ENCODE measurements at places on chromosomes 11 and 22. TPM values are rescaled to one million over a fixed set of nuclear protein-coding genes. Genes with fewer than 3 reads are reported as not detected.

- peaks cover 28% of the 10 kb centered on the region for H3K27me3 ChIP-seq
- H3K4me3 ChIP-seq: no peak overlapping the region
- DNase-seq: no peak
- H3K4me1 ChIP-seq: no peaks in the 10 kb centered on the region
These were observed 717.9 kb downstream of the OPCML start for GRCh38 chr11:132814410-132814809.

DNA sequence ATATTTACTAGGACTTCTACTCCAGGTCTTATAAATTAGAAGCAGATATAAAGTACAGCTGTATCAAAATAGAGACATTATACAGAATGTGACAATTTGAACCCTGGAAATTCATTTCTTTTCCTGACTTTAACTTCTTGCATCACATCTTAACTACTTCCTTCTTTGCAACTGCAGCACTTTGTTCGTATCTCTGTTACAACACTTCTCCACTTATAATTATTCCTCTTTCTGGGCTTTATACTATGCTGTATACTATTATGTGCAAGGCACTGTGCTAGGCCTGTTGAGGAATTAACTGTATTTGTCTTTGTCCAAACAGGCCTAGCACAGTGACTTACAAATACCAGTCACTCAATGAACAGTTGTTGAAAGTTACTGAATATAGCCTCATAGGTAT, 1.8 kb upstream of the SLC36A4 start:
- DNase-seq: no peak
- no peaks in the 10 kb centered on the region for H3K27me3 ChIP-seq
- no peak overlapping the region for H3K4me3 ChIP-seq
- H3K36me3 ChIP-seq: no peaks in the 10 kb centered on the region
- peaks cover 7% of the 10 kb centered on the region for H3K4me1 ChIP-seq
- no peak overlapping the region for H3K27ac ChIP-seq

- peaks cover 6% of the 10 kb centered on the region for H3K4me1 ChIP-seq
- H3K36me3 ChIP-seq: peaks cover 9% of the 10 kb centered on the region
- no peak overlapping the region for H3K27ac ChIP-seq
- no peaks in the 10 kb centered on the region for H3K27me3 ChIP-seq
These were observed 11.9 kb upstream of the NARS2 start for GRCh38 chr11:78586452-78587046.

Gene TMPRSS13
- 10.9 TPM for total RNA-seq

Gene THYN1
- 34.9 TPM for total RNA-seq

DNA sequence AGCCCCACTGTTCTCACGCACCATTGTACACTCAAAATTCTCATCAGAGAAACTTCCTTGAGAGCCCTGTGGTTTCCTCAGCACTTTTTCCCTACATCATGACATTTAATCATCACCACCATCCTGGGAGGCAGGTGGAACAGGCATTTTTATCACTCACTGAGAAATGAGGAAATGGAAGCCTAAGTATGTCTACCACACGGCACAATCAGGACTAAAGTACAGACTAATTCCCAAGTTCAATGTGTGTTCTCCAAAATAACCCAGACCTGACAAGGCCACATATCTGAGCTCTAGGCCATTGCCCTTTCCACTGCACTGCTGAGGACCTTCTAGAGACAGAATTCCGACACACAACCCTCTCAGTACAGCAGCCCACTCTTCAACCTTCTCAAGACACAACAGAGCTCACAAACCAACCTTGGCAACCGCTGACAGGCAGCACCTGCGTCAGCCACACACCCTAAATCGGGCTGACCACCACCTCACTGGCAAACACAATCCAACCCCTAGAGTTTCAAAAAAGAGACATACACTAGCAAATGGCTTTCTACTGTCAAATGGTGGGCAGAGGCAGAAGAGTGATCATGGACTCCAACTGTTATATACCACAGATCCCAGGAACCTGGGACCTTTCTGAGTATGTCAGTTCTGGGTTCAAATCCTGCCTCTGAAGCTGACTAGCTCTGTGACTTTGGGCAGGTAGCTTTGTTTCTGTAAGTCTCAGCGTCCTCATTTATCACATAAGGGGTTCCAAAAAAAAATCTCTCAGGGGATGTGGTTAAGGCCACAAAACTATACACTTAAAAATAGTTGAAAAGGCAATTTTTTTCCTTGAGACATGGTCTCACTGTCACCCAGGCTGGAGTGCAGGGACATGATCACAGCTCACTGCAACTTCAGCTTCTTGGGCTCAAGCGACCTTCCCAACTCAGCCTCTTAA, 16.3 kb downstream of the SMCO4 start:
- H3K36me3 ChIP-seq: no peaks in the 10 kb centered on the region
- H3K4me3 ChIP-seq: no peak overlapping the region
- no peak for DNase-seq
- H3K27ac ChIP-seq: no peak overlapping the region
- H3K27me3 ChIP-seq: no peaks in the 10 kb centered on the region

GRCh38 chr11:132472411-132473172, 1059.7 kb downstream of the OPCML start:
- peaks cover 1% of the 10 kb centered on the region for H3K27me3 ChIP-seq
- no peak for DNase-seq

Gene AIFM3
- 2.4 TPM for total RNA-seq

DNA sequence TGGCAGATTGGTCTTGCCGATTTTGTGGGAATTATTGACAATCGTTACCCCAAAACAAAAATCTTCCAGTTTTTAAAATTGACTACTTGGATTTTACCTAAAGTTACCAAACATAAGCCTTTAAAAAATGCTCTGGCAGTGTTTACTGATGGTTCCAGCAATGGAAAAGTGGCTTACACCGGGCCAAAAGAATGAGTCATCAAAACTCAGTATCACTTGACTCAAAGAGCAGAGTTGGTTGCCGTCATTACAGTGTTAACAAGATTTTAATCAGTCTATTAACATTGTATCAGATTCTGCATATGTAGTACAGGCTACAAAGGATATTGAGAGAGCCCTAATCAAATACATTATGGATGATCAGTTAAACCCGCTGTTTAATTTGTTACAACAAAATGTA, 37.2 kb downstream of the IGLL1 start:
- no peaks in the 10 kb centered on the region for H3K27me3 ChIP-seq
- H3K4me1 ChIP-seq: peaks cover 66% of the 10 kb centered on the region
- peaks cover 28% of the 10 kb centered on the region for H3K36me3 ChIP-seq
- H3K27ac ChIP-seq: peak overlapping the region; percentile 90
- no peak overlapping the region for H3K4me3 ChIP-seq
- DNase-seq: no peak

GRCh38 chr22:34966980-34967565, 98.9 kb upstream of the ISX start:
- H3K27me3 ChIP-seq: no peaks in the 10 kb centered on the region
- DNase-seq: no peak
- H3K4me1 ChIP-seq: peaks cover 10% of the 10 kb centered on the region
- H3K27ac ChIP-seq: no peak overlapping the region
- H3K36me3 ChIP-seq: no peaks in the 10 kb centered on the region

DNA sequence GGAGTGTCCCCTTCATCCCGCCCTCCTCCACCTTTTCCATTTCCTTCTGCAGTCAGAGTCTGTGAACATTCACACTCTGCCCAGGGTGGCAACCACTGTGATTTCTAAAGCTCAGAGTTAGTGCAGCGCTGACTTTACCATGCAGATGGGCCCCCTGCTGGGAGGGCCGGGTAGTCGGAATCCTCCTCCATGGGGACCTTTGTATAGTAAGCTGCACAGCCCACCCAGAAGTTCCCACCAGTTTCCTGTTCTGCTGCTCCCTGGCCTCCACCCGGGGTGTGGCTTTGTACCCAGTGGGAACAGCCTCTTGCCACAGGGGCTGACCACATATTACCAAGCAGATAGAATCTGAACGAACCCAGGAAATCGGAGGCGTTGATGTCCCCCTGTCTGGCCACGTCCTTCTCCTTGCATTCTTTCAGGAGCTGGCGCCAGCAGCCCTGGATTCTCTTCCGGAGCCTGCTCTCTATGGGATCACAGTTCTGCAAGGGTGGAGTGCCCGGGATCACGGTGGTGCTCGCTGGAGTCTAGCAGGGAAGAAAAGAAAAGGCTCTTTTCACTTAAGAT, 125.3 kb downstream of the MPPED1 start:
- no peaks in the 10 kb centered on the region for H3K4me1 ChIP-seq
- peaks cover 44% of the 10 kb centered on the region for H3K27me3 ChIP-seq
- no peak for DNase-seq
- H3K36me3 ChIP-seq: no peaks in the 10 kb centered on the region

- H3K27ac ChIP-seq: no peak overlapping the region
- H3K36me3 ChIP-seq: no peaks in the 10 kb centered on the region
- peaks cover 53% of the 10 kb centered on the region for H3K27me3 ChIP-seq
- H3K4me3 ChIP-seq: no peak overlapping the region
These were observed 78.8 kb upstream of the TOP3B start for GRCh38 chr22:22061085-22062077.

- no peaks in the 10 kb centered on the region for H3K36me3 ChIP-seq
- no peak overlapping the region for H3K4me3 ChIP-seq
- no peak for DNase-seq
These were observed 215.2 kb upstream of the NCAM1 start for GRCh38 chr11:112745973-112746372.

DNA sequence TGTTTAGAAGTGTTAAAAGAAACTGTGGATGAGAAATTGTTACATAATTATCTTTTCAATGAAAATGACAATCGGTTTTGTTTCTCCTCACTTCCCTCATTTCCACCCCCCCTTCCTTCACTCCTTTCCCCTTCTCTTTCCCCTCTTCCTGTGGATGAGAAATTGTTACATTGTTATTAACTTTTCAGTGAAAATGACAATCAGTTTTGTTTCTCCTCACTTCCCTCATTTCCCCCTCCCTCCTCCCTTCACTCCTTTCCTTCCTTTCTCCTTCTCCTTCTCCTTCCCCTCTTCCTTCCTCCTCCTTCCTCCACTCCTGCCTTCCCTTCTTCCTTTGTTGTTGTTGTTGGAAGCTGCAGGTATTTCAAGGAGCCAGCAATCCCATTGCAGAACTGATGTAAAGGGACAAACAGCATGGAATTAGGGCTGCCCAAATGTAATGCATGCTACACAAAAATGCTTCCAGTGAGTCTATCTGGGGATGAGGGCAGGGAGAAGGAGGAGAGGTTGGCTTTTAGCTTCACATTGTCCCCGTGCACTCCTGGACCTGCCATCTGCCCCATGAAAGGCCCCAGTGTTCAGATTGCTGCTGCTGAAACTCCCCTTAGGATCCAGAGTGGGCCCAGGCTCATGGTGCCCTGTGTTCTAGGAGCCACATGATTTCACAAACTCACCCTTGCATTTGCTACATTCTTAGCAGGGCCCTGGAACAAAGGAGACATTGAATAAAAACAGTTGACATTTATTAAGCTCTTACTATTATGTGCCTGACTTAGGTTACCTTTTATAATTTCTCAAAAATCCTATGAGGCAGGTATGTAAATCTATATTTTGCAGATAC, 133.0 kb upstream of the TIMP3 start:
- H3K36me3 ChIP-seq: no peaks in the 10 kb centered on the region
- DNase-seq: no peak
- H3K27ac ChIP-seq: no peak overlapping the region
- H3K4me1 ChIP-seq: no peaks in the 10 kb centered on the region
- H3K4me3 ChIP-seq: no peak overlapping the region

DNA sequence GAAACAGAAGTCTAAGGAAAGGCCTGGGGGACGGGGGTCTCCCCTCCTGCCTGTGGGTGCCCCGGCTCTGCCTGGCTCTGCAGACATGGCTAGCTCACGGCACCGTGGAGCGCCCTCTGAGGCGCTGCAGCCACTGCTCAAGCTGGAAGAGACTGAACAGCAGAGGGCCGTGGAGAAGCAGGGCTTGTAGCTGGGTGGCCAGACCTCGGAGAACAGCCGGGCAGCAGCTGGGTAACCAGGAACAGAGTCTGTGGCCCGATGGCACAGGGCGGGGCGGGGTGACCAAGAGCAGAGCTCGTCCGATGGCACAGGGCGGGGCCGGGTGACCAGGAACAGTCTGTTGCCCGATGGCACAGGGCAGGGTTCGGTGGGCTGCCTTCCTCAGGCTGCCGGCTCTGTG, 18.1 kb downstream of the RNH1 start:
- no peaks in the 10 kb centered on the region for H3K4me1 ChIP-seq
- H3K27me3 ChIP-seq: no peaks in the 10 kb centered on the region
- no peak overlapping the region for H3K4me3 ChIP-seq
- H3K36me3 ChIP-seq: peaks cover 8% of the 10 kb centered on the region
- H3K27ac ChIP-seq: no peak overlapping the region
- no peak for DNase-seq

DNA sequence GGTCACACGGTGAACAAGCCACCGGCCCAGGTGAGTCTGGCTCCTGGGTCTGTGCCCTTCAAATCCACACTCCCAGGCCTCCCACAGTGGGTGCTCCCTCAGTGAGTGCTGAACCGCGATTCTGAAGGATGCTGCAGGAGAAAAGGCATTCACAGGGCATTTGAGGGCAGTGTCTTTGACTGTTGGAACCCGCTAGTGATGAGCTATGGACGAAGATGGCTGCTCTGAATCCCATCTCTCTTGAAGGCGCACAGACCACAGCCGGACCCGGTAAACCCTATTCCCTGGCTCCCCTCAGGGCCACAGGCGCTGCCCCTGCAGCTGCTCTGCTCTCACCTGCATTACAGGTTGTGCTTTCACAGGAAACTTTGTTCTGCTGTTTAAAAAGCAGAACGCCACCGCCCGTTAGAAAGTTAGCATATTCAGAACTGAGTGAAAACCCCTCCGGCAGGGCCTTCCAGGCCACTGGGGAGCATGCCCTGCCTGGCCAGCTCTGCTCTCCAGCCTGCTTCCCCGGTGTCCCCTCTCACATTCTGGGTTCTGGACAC, 3.2 kb downstream of the LRRC32 start:
- H3K27ac ChIP-seq: no peak overlapping the region
- peaks cover 11% of the 10 kb centered on the region for H3K27me3 ChIP-seq
- peaks cover 3% of the 10 kb centered on the region for H3K36me3 ChIP-seq
- no peak for DNase-seq
- H3K4me1 ChIP-seq: peaks cover 19% of the 10 kb centered on the region

GRCh38 chr11:20372081-20372626, 8.6 kb downstream of the HTATIP2 start:
- H3K4me1 ChIP-seq: peaks cover 27% of the 10 kb centered on the region
- peak overlapping the region; percentile 47 for H3K27ac ChIP-seq
- no peak for DNase-seq
- no peak overlapping the region for H3K4me3 ChIP-seq
